Non-pigmented ciliary epithelial cell (primary cell): ENCODE measurements at places on chromosomes 5 and 9.

DNA sequence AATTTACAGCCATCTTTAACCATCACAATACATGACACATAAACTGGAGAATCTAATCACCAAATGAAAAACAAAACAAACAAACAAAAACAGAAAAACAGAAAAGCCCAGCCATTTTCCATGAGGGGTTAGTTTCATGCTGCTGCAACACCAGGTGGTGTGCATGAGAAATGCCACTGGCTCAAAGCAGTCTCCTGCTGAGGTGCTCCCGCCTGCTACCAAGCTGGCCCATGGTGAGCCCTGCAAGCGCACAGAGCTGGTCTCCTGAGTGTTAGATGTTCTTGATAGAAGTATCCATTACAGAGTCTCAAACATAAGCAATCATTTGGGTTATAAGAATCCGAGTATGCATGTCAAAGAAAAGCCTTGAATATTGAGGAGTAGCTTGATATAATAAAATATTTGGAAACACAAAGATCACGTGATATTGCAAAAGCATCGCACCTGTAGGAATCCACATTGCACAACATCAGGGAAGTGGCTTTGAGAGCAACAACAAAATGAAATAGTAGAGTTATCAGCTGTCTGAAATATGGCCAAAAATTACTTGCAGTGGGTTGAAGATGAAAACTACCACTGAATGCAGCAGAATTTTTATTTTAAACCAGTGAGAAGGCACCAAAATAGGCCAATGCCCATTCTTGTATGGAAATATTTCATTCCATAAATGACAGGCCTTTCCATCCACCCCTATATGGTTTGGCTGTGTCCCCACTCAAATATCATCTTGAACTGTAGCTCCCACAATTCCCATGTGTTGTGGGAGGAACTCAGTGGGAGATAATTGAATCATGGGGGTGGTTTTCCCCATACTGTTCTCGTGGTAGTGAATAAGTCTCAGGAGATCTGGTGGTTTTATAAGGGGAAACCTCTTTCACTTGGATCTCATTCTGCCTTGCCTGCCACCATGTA lies 194.8 kb downstream of the SYK start:
- no peak for DNase-seq

DNA sequence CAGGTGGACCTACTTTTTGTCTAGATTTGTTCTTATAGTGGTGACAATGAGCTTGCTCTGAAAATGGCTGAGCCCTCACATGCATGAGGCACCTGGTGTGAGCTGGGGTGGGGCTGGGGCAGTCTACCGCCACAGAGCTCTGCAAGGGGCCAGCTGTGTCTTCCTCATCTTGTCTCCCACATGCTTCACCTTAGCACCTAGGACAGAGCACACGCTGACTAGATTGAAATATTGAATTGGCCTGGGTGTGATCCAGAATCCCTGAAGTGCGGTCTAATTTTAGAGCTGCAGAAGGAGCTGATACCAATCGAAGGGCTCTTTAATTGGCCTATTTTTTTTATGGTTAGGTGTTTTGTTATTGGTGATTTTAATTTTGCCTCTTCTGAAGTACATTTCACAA lies 126.1 kb upstream of the NFIB start:
- no peak for DNase-seq

DNA sequence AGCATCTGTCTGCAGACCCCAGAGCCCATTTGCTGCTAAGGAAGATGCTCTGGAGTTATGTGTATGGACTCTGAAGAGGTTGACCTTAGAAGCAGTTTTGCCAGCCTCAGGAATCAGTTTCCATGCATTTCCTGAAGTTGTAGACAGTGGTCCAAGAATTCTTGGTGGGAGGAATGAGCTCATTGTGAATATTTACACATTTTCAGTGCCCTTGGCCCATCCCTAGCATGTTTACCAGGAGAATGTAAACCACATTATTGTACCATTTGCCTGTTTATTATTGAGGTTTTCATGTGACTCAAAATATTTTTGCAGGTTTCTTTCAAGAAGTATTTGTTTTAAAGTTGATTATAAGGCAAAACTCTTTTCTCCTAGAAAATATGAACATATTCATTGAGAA lies 93.8 kb downstream of the NXNL2 start:
- DNase-seq, result no peak

GRCh38 chr5:35899800-35900199 lies 38.6 kb downstream of the CAPSL start:
- DNase-seq, result no peak

DNA sequence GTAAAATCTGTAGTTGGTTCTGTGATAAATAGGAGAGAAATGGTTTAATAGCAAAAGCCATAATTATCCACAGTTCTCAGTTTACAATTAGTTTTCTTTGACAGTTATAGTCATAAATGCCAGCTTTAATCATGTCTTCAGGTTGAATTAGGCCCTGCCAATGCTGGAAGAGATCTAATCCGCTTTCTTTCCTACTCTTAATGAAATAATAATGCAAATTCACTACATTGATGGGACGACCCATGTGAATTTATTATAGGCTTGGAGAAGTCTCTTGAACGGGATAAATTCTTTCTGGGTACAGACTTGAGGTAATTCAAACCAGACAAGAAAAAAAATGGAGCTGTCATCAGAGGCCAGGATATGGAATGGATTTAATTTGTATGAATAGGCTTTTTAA lies 950.4 kb downstream of the EFNA5 start:
- DNase-seq, result no peak

DNA sequence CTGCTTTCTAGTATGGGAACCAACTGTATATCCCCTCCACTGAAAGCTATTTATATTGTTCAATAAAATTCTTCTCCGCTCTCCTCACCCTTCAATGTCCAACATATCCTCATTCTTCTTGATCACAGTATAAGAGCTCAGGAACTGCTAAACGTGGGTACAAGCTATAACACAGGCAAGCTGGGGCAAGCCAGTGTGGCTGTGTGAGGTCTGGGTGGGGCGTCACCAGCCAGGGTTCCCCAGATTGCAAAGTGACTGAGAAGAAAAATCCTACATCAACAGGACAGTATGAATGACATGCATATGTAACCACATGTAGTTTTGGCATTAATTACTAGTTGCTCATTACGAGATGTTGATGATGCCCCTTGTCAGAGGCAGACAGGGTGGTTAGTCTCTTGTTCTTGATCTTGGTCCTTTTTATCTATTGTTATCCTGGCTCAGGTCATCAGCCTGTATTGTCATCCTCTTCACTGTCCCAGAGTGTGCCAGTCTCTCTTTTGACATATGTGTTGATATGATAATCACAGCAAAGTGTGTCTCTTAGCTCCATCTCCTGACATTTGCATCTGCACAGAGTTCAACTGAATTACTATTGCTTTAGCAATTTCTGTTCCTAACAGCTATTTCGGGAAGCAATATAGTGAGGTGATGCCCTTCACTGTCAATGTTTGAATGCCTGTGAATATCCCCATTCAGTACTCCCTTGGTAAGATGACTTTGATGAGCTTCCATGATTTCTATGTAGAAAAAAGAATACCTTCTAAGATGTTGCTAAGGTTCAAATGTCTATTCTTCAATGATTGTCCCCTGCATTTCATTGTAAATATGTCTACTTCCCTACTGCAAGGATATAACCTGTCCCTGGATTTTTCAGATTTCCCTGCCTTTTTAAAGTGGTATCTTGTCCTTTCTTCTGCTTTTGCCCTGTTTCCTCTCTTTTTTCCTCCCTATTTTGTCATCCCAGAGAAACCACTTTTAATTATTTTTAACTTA lies 140.3 kb downstream of the MAT2B start:
- no peak for DNase-seq

DNA sequence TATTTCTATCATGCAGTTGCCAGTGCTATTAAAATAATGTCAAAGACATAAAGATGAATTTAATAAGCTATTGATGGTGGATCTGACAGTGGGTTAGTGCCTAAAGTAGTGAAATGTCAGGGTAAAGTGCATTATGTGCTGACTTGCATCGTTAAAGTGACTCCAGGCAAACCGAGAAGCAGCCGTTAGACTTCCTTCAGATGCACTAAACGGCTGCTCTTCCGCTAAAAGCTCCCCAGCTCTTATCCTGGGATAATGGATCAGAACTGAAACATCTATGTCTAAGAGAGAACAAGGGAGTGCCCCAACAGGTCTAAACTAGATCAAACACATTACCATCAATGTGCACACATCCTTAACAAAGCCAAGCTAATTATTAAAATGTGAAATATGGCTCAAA lies 468.2 kb downstream of the NTRK2 start:
- DNase-seq, result no peak

DNA sequence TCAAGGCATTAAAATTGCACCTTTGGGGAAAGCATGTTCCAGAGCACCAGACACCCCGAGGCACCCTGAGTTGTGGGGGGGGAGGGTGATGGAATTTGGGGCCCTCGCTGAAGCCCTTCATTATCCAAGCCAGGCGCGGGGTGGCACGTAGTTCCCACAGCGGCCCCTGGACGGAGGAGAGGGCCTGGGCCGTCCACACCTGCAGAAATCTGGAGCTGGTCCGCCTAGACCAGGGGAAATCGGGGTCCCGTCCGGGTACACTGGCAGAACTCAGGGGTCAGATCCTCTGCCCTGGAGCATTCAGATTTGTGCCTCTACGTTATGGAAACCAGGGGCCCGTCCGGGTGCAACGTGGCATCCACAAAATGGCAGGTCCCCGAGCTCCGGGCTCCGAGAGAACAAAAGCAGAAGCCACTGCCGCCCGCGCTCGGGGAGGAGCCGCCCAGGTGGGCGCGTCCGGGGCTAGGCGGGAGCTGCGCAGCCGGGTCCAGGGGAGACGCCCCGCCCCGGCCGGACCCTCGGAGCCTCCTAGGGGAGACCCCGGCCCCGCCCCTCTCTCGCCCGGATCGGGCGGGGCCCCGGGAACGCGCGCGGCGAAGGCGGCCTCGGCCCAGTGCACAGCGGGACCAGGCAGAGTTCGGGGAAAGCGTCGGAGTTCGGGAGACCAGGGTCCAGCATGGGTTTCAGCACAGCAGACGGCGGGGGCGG lies at the start of gene PLEKHG4B:
TSS of gene PLEKHG4B (plus strand) at position 613 of the 708 bp plus-strand sequence. CDS start at position 677, 64 bp downstream.
- DNase-seq, result no peak

DNA sequence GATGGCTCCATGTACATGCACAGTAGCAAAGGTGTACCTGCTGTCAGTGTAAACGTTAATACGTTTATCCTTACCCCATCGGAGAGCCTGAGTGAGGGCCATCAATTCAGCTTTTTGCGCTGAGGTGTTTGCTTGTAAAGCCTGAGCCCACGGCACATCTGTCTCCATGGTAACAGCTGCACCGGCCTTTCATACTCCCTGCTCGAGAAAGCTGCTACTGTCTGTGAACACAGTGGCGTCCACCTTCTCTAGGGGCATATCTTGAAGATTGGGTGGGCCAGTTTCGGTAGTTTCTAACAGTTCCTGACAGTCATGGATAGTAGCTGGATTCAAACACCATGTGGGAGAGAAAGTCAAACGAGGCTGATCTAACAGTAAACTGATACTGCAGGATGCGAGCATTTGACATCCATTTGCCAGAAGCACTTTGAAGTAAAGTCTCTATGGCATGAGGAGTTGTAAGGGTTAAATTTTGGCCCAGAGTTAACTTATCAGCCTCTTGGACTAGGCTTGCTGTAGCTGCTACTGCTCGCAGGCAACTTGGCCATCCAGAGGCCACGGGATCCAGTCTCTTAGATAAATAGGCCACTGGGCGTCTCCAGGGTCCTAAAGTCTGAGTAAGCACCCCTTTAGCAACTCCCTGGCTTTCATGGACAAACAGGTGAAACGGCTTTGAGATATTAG lies 21.0 kb upstream of the RHOBTB3 start:
- DNase-seq, result no peak

DNA sequence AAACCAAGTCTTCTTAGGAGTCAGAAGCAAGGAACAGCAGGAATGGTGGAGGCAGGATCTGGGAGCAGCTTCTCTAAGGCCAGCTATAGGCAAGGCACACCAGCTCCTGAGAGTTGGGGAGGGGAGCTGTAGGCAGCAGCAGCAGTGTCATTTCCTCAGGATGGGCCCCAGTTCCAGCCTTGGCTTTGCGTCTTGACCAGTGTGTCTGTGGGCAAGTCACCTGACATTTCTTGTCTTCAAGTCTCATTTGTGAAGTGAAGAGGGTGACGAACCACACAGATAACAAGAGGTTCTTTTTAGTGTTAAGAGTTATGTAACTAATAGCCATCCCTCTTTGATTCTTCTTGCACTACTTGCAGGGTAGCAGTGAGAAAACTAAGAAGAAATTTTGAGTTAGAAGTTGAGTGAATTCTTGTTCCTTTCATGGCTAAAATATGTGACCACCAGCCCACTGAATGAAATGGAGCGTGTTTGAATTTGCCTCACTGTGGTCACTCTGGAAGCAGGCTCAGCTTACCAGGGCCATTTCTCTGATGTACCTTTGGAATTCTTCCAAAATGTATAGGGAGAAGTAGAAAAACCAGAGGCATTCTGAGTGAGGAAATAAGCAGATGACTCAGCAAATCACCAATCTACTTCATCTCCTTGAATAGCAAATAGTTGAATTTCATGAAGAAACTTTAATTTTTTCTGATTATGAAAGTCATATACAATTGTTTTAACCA lies 42.4 kb downstream of the RHOBTB3 start:
- DNase-seq, result peak; percentile 89

DNA sequence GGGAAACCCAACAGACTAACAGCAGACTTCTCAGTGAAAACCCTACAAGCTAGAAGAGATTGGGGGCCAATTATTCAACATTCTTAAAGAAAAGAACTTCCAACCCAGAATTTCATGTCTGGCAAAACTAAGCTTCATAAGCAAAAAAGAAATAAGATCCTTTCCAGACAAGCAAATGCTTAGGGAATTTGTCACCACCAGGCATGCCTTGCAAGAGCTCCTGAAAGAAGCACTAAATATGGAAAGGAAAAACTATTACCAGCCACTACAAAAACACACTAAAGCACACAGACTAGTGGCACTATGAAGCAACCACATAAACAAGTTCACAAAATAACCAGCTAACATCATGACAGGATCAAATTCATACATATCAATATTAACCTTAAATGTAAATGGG lies 131.1 kb downstream of the OR2K2 start:
- DNase-seq, result peak; percentile 2

DNA sequence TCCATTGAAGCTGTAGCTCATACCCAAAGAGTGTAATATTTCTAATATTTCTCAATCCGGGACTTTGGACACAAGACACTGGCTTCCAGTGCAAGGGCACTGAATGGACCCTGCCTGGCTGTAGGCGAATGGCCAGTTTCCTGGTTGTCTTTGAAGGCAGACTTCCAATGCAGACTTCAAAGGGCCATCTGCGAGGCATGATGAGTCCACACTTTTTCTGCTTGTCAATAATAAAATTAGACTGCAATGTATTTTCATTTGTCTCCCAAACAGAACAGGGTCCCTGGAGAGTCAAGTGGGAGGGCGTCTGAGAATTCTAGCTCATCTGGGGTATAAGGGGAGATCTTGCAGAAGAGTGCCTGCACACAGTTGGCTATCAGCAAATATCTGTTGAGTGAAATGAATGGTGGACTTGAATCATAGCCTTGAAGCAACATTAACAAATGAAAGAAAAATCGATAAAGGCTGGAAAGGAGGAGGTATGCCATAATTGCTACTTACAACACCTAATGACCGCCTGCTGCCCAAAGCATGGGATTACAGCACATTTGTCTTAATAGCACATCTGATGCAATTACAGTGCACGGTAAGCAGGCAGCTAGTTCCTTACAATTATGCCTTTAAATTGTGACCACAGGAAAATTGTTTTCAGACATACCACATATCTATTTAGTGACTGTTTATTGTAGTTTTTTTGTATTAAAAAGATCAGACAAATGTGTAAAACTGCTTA lies 137.5 kb downstream of the ARHGEF28 start:
- no peak for DNase-seq
